Activated naive CD4-positive, alpha-beta T cell (primary cell): ENCODE measurements at places on chromosomes 11 and 22.
A peak's percentile ranks its signal among the peaks of the same experiment; 100 is the strongest.

DNA sequence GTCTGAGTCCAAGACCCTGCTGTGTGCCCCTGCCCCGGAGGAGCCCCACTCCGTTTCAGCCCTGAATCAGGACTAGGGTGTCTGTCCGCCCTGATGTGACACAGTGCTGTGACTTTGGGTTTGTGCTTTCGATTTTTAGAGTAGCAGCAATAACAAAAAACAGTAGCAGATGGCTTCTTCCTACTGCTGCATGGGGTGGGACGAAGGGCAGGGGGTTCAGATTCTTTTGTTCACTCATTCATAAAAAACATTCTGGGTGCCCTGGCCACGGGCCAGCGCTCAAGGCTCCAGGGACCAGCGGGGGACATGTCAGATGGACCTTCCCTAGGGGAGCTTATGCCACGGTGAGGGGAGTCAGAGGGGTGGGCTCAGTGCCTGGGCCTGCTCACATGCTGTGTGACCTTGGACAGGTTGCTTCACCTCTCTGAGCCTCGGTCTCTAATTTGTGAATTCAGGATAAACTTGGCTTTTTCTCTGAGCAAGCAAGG is 24.6 kb upstream of the PRR5 start:
- DNase-seq: no peak

GRCh38 chr11:95595973-95596489 is 193.6 kb downstream of the FAM76B start:
- no peak for DNase-seq

GRCh38 chr11:46238078-46238966 is 39.1 kb upstream of the CREB3L1 start:
- DNase-seq: peak; percentile 25

GRCh38 chr11:125114518-125114917 is 3.1 kb upstream of the TMEM218 start:
- DNase-seq: no peak

DNA sequence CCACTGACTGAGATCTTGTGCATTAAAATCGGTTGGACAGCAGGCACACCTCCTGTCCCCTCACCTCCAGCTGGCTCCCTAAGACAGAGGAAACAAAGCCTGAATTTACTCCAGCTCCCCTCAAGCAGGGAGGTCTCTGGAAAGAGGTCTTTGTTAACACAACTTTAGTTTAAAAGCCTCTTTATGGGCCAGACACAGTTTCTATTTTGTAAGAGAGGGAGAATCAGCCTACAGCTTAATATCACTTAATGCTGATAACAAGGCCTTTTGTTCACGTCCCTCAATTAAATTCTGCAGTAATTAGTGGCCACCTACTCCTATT is 36.3 kb downstream of the PLEKHA7 start:
- DNase-seq: no peak
